ENCODE measurements at places on chromosomes 4 and X.

DNA sequence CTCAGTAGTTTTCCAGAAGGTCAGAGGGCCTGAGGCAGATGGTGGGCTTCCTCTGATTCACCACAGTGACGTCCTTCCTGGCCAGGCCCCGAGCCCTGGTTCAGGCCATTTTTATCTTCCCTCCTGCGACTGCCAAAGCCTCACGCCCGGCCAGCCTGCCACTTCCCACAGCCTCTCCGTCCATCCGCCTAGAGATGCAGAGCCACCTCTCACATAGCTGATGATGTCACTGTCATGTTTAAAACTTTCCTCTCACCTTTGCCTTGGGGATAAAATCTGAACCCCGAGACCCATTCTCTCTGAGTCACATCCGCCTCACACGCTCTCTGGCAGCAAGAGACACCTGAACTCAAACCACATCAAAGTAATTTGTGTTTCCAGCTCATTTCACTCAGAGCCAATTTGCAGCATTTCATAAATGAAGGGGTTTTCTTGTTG, 175.3 kb downstream of the QDPR start:
- H3K27me3 ChIP-seq: no peaks in the 10 kb centered on the region
- peak; percentile 31 for DNase-seq

- no peaks in the 10 kb centered on the region for H3K27me3 ChIP-seq
- no peaks in the 10 kb centered on the region for H3K36me3 ChIP-seq
- no peak overlapping the region for H3K4me3 ChIP-seq
- no peak overlapping the region for H3K27ac ChIP-seq
These were observed 25.1 kb upstream of the CCDC149 start for GRCh38 chr4:24937917-24938281.

GRCh38 chr4:47598320-47598719, 113.2 kb downstream of the ATP10D start:
- H3K27me3 ChIP-seq: no peaks in the 10 kb centered on the region
- H3K4me3 ChIP-seq: no peak overlapping the region
- no peak overlapping the region for H3K27ac ChIP-seq
- DNase-seq: no peak

GRCh38 chr4:185774845-185775680, 36.9 kb downstream of the SORBS2 start:
- peak overlapping the region; percentile 31 for H3K4me3 ChIP-seq
- no peaks in the 10 kb centered on the region for H3K36me3 ChIP-seq
- peaks cover 49% of the 10 kb centered on the region for H3K4me1 ChIP-seq
- H3K27ac ChIP-seq: peak overlapping the region; percentile 22
- H3K27me3 ChIP-seq: no peaks in the 10 kb centered on the region

DNA sequence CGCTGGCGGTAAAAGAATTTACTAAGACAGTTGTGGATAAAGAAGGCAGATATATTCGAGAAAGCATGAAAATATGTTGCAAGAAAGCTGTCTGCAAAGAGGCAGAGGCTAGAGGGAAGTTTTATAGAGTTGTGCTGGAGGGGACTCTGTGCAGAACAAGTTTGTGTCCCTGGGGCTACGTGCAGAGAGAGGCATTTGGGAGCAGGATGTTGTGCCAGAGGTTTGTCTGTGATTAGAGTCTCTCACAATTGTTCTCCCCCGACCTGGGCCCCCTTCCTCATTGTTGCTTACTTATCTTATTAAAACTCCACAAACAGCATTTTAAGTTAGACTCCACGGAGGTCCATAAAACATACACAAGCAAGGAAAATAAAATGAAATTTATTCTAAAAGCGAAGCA, 831.3 kb downstream of the NLGN4X start:
- H3K4me3 ChIP-seq: no peak overlapping the region
- DNase-seq: no peak
- no peak overlapping the region for H3K27ac ChIP-seq

DNA sequence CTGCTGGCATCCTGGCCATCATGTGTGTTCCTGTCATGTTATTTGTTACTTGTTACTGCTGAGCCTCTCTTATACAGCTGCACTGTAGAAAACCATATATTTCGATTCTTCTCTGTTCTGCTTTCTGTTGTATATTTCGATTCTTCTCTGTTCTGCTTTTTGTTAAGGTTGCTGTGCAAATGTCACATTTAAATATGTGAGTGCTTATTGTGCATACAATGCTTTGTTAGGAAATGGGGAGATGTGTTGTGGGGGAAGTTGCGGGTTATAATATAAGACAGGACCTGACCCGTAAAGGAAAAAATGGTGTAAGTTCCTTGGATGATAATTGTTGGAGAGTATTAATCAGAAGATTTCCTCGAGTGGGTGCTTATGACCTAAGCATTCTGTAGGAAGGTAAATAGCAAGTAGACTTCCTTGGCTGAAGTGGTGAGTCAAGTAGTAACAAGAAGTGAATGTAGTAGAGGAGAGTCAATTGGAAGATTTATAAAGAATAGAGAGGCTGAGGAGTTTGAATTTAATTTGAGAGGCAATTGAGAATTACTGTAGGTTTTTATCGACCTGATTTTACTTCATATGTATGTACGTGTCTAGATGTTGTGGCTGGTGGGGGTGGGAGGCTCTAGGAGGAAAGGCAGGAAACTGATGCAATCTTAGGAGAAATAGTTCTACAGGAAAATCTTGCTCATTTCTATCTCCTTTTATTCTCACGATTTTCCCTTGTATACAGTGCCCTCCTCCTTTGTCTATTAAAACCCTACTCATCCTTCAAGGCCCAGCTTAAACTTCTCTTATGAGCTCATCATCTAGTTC, 8.5 kb downstream of the OGT start:
- H3K4me1 ChIP-seq: peaks cover 3% of the 10 kb centered on the region
- DNase-seq: no peak
- no peak overlapping the region for H3K27ac ChIP-seq
- H3K4me3 ChIP-seq: no peak overlapping the region
- no peaks in the 10 kb centered on the region for H3K36me3 ChIP-seq

DNA sequence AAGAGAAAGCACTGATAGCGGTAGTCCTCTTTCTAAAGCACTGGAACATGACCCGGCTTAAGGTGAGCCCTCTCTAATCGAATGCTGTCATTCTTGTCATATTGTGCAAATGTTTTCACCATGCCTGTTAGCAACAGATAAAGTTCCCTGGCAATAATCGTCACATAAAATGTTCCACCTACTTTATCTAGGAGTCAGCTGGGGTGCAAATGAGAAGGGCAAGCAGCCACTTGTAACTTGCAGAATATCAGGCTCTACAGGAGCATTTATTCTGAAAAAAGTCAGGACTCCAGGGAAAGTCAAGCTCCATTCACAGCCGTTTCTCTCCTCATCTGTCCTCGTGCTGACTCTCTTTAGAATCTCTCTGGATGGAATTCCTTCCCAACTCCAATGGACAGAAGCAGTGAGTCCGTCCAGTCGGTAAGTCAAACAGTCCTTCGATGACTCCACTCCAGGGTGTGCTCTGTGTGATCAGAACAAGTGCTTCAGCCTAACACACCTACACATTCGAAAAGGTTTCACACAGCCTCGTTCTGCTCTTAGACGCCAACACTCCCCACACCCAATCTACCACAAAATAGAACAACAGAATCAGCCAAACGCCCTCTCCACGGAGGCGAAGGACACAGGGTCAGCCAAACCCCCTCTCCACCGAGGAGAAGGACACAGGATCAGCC, 101.7 kb upstream of the FRG1 start:
- no peak overlapping the region for H3K4me3 ChIP-seq
- no peaks in the 10 kb centered on the region for H3K36me3 ChIP-seq
- no peak for DNase-seq
- no peaks in the 10 kb centered on the region for H3K4me1 ChIP-seq

GRCh38 chrX:20711366-20711765, 444.7 kb upstream of the RPS6KA3 start:
- no peak overlapping the region for H3K4me3 ChIP-seq
- H3K27me3 ChIP-seq: no peaks in the 10 kb centered on the region
- no peaks in the 10 kb centered on the region for H3K4me1 ChIP-seq

GRCh38 chr4:138400543-138400942, 158.4 kb upstream of the SLC7A11 start:
- no peaks in the 10 kb centered on the region for H3K27me3 ChIP-seq
- H3K27ac ChIP-seq: no peak overlapping the region
- peaks cover 9% of the 10 kb centered on the region for H3K4me1 ChIP-seq
- DNase-seq: no peak
- no peak overlapping the region for H3K4me3 ChIP-seq
- H3K36me3 ChIP-seq: no peaks in the 10 kb centered on the region

GRCh38 chr4:77434299-77435092, 171.1 kb upstream of the CXCL13 start:
- H3K27ac ChIP-seq: peak overlapping the region; percentile 61
- peak; percentile 50 for DNase-seq

DNA sequence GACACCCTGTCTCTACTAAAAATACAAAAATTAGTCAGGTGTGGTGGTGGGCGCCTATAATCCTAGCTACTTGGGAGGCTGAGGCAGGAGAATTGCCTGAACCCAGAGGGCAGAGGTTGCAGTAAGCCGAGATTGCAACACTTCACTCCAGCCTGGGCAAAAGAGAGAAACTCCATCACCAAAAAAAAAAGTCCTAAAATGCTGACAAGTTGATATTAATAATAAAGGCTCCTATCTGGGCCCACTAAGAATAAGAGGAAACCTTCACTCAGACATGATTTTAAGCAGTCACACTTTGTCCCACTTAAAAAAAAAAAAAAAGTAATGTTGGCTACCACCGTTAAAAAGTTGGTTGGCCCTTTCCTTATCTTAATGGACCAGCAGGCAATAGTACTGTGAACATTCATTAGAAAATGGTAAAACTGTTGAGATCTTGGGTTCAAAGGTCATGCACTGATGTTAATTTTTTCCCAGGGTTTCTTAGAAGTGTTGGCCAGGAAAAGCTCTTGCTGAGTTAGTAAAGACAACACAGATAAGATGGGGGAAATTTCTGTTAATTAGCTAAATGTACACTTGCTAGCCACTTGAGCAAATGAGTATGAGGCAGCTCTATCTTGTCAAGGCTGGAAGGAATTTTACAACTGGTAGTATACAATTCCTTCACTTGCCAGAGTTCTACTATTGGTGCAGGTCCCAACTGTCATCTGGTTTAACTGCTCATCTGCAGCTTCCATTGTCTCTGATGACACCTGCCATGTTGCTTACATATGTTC, 43.6 kb upstream of the BMP2K start:
- DNase-seq: no peak
- no peak overlapping the region for H3K4me3 ChIP-seq
- H3K27ac ChIP-seq: no peak overlapping the region
- H3K27me3 ChIP-seq: no peaks in the 10 kb centered on the region
- H3K36me3 ChIP-seq: no peaks in the 10 kb centered on the region
- no peaks in the 10 kb centered on the region for H3K4me1 ChIP-seq

DNA sequence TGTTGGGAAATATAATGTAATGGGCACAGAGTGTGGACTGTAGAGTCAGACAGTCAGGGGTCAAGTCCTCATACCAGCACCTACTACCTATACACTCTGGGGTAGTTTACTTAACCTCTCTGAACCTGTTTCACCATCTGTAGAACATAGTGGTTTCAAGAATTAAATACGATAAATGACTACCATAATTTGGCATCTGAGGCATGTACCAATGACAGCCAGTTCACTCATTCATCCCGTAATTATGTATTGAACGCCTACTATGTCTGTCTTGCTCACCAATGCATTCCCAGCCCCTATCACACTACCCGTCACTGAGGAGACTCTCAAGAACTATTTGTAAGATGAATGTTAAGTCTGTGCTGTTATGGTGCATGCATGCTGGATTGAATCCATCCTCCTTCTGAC, 2.0 kb upstream of the FGB start:
- H3K27ac ChIP-seq: no peak overlapping the region
- no peak for DNase-seq
- H3K36me3 ChIP-seq: no peaks in the 10 kb centered on the region
- no peaks in the 10 kb centered on the region for H3K4me1 ChIP-seq
- no peaks in the 10 kb centered on the region for H3K27me3 ChIP-seq

DNA sequence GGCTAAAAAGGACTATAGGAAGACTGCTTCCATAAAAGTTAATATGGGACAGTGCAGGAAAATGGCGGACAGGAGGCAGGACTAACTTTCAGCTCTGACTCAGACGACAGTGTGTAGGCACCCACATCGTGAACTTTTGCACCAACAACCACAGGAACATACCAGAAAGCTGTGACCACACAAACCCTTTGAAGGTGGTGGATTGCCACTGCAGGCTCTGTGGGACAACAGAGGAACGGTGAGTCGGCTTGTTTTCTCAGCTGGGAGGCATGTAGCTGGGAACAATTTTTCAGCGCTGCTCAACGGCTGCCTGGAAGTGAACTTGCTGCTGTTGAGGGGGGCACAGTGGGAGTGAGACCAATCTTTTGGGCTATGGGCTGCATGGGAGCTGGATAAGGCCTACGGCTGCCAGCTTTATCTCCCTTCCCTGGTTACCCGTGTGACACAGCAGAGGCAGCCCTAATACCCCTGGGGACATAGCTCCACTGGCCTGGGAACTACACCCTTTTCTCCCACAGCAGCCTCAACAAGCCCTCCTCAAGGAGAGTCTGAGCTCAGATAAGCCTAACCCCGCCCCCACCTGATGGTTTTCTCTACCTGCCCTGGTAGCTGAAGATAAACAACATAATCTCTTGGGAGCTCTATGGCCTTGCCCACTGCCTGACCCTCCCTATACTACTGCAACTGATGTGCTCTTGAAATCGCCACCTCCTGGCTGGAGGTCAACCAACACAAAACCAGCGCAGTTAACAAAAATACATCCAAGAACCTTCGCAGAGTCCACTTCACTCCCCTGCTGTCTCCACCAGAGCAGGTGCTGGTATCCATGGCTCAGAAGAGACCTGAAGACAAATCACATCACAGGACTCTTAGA, 1537.0 kb downstream of the C4orf33 start:
- no peak overlapping the region for H3K4me3 ChIP-seq
- H3K27me3 ChIP-seq: no peaks in the 10 kb centered on the region
- H3K4me1 ChIP-seq: no peaks in the 10 kb centered on the region
- no peaks in the 10 kb centered on the region for H3K36me3 ChIP-seq
- no peak for DNase-seq

DNA sequence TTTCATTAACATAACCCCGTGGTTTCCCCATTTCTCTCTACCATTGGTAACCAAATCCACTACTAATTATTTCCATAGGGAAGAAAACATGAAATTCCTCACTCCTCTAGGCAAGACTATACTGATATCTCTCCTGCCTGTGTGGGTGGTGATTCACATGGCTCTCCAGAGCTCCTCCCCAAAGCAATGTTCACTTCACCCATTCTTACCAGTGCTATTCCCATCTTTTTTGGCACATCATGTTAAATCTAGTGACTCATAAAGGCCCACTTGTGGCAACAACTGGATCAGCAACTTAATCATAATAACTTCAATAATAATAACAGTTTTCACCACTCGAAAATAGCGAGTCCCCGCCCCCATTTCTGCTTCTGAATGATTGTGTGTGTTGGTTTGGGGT, 6.1 kb upstream of the HCCS start:
- H3K36me3 ChIP-seq: no peaks in the 10 kb centered on the region
- H3K4me3 ChIP-seq: no peak overlapping the region
- no peak overlapping the region for H3K27ac ChIP-seq
- no peaks in the 10 kb centered on the region for H3K27me3 ChIP-seq

- H3K27ac ChIP-seq: no peak overlapping the region
- no peak overlapping the region for H3K4me3 ChIP-seq
- DNase-seq: no peak
These were observed 54.2 kb upstream of the CBR4 start for GRCh38 chr4:169064296-169064695.
